ENCODE measurements at places on chromosomes 3 and 15.

- no peak for DNase-seq
Observed at GRCh38 chr3:4850928-4851265, 128.3 kb upstream of the BHLHE40 start.

GRCh38 chr3:126340943-126341754, 16.1 kb downstream of the KLF15 start:
- DNase-seq, result no peak

DNA sequence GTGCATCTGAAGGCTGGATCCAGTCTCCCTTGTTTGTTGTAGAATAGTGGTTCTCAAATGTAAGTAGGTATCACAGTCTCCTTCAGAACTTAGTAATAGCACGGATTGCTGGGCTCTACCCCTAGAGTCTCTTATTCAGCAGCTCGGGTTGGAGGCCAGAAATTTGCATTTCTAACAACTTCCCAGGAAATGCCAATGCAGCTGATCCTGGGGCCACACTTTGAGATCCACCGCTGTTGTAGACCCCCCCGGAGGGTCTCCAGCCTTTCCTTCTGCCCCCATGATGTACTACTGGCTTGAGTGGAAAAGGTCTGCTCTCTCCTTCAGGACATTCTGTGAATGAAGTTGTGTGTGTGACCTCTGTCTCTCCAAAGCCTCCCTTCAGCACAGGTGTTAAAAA, 153.8 kb upstream of the CTNNB1 start:
- no peak for DNase-seq

- DNase-seq, result no peak
Observed at GRCh38 chr15:38642689-38643270, 78.2 kb upstream of the RASGRP1 start.

DNA sequence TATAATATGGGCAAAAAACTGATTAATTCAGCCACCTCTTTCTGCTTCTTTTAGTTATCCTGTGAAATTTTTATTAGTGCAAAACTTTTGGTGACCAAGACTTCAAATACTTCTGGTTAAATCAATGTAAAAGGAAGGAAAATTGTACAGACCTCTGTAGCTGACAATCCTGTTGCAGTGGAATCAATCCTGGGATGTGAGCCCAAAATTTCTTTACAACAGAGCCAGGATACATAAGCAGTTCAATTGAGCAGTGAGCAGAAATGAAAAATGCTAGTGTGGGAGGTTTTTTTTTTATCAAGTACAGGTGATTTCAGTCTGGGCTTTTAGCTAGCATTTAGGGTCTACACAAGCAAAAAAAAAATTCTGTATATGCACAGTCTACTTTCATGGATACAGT, 398.0 kb downstream of the OTOL1 start:
- DNase-seq, result no peak

DNA sequence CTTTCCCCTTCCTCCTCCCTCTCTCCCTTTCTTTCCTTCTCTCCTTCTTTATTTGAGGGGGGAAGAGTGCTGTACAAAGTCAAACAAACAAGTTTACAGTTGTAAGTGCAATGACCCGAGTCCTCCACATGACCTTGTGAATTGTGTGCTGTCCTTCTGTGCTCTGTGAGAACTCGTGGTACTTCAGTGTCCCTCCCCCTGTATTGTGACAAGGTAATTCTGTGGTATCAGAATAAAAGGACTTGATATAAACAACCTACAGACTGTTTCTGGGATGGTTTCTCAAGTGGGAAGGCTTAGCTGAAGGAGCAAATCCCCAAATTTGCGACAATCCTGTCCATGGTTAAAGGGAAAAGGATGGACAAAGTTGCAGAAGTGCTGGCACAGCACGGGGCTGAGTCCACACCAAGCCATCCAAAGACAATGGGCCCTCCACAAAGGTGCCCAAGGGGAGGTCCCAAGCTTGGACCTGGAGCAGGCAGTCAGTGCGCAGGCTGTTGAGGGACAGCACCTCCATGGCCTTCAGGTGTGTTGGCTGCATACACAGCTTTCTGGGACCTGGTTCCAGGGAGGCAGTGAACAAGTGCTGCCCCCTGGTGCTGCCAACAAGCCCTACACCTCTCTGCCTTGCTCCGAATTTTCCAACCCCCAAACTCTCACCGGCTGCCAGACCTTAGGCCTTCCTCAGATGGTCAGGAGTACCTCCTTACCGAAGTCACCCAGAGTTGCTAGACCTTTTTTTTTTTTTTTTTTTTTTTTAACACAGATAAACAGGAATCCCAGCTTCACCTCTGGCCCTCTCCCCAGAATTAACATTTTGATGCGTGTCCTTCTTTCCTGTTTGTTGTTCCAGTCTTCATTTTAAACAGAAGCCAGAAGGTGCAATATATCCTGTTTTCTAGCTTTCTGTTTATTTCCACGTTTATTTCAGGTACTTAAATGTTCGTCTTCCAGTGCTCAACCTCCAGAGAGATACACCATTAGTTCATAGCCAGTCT, 2.6 kb upstream of the APEH start:
- no peak for DNase-seq

DNA sequence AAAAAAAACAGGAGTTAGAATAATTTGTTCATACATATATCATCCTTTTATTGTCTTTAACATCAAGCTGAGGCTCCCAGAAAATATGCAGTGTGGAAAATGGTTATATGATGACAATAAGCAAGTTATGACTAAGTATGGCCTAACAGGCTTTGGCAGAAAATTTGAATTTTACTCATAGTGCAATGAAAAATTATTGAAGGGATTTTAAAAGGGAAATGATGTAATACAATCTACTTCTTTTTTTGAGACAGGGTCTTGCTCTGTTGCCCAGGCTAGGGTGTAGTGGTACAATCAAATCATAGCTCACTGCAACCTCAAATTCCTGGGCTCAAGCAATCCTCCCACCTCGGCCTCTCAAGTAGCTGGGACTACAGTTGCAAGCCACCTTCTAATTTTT, 78.7 kb downstream of the FAIM start:
- no peak for DNase-seq

DNA sequence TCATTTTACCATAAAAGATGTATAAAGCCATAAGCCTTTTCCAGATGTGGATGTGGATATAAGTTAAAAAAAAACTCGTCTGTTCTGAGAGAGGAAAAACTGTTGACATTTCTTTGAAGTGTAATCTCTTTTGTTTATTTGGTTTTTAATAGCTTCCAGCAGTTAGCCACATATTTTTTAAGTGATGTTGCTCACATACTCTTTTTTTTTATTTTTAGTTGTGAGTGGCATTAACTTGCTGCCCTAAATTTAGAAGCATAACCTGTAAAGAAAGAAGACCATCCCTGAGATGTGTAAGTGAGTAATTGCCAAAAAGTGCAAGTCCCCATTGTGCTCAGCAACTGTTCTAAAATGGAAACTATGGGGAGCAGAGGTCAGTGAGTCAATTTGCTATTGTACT, 415.9 kb upstream of the MDFIC2 start:
- no peak for DNase-seq

GRCh38 chr3:157515398-157515797, 12.2 kb upstream of the VEPH1 start:
- no peak for DNase-seq

GRCh38 chr15:67033012-67033411, 32.4 kb upstream of the SMAD3 start:
- no peak for DNase-seq

DNA sequence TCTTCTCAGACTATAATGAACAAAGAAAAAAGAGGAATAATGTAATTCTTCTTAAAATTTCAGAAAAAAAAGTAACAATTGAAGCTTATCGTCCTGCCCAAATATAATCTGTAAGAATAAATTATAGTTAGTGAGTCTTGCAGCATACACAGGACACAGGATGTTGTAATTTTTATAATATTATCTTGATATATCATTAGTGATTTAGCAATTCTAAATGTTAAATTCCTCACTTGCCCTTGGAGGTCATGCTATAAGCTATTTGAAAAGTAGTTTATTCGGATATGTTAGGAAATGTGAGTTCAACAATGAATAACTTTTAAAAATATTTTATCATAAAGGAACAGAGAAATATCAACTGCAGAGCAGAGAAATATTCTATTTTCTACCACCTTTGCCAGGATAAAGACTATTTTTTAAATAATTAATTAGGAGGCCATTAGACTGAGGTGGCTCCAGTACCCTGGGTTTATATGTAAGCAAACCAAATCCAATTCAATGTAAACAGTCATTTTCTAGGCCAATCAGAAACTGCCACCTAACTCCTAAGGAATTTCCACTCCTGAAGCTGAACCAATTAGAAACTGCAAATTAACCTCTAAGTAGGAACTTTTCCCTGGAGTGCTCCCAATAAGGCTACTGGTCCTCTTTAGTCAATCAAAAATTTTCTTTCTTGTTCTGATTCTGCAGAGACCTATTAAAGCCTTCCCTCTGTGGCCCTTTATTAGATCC, 1109.3 kb downstream of the ROBO2 start:
- DNase-seq, result no peak

GRCh38 chr3:175260145-175260794, 401.1 kb downstream of the NAALADL2 start:
- DNase-seq, result no peak

DNA sequence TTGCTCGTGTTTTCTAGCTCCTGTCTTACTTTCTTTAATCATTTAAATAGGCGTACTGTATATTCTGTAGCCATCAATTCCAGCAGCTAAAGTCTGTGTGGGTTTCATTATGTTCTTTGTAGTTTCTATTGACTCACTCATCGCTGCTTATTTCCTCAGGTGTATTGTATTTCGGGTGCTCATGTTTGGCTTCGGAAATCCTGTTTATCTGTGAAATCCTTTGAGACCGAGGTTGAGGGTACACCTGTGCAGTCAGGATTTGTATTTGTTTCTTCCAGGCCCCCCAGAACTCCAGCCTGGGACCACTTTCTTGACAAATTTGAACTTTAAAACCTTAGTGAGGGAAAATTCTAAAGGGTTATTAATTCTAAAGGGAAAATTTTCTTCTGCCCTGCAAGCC, 2.0 kb upstream of the PAK2 start:
- no peak for DNase-seq

- no peak for DNase-seq
Observed at GRCh38 chr3:114089675-114090074, 33.1 kb downstream of the QTRT2 start.

GRCh38 chr15:66848686-66849392, 146.8 kb downstream of the SMAD6 start:
- no peak for DNase-seq

- DNase-seq, result no peak
Observed at GRCh38 chr3:73418681-73419080, 206.1 kb downstream of the PDZRN3 start.

DNA sequence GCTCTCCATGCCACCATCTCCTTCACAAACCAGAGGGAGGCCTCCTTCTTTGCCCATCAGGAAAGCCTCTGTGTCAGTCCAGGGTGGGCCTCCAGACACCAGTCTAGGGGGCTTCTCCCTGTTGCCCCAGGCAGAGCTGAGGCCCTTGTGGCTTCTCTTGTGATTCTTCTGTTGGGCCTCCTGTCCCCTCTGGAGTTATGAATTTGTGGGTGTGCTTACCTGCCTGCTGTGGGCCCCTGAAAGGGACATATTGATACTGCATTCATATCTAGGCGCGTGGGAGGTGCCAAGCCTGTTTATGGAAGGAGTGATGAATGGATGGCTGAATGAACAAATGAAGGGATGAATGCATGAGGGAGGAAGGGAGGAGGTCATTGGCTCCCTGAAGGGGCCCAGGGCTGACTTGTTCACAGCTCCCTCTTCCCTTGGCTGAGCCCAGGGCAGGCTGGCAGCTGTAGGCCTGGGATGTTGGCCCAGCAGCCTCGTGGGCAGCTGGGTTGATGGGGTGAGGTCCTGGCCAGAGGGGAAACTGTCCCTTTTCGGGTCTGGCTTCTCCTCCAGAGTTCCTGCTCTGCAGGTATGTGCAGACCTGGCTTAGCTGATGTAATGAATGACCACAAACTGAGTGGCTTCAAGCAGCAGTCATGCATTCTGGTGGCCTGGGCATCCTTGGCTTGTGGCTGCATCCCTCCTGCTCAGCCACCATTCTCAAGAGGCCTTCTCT, 195.4 kb downstream of the GOLGA6L6 start:
- no peak for DNase-seq

- DNase-seq, result no peak
Observed at GRCh38 chr3:10374311-10374710, 53.4 kb upstream of the SEC13 start.

- no peak for DNase-seq
Observed at GRCh38 chr3:58073301-58074108, 65.3 kb downstream of the FLNB start.

GRCh38 chr3:73774645-73775044, 149.9 kb upstream of the PDZRN3 start:
- DNase-seq, result no peak

GRCh38 chr3:71846185-71846584, 61.2 kb upstream of the PROK2 start:
- no peak for DNase-seq

DNA sequence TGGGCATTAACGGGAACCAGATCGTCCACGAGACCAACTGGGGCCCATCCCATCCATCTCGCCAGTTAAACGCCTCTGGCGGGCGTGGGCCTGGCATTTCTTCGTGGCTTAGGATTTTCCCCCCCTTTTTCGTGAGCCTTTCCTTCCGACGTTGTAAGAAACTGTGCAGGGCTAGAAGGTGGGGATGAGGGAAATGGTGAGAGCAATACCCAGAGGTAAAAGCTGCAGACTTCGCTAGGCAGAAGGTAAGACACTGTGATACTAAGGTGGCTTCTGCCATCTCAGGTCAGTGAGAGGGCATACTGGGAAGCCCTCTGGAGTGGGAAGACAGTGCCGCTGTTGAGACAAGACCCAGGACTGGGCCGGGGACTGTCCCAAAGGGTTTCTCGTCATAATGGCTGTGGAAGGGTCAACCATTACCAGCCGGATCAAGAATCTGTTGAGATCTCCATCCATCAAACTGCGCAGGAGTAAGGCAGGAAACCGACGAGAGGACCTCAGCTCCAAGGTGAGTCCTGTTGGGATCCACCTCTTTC, 666 bp downstream of the MAPKBP1 start:
- no peak for DNase-seq

- DNase-seq, result no peak
Observed at GRCh38 chr3:151839313-151839631, 25.4 kb downstream of the AADAC start.

DNA sequence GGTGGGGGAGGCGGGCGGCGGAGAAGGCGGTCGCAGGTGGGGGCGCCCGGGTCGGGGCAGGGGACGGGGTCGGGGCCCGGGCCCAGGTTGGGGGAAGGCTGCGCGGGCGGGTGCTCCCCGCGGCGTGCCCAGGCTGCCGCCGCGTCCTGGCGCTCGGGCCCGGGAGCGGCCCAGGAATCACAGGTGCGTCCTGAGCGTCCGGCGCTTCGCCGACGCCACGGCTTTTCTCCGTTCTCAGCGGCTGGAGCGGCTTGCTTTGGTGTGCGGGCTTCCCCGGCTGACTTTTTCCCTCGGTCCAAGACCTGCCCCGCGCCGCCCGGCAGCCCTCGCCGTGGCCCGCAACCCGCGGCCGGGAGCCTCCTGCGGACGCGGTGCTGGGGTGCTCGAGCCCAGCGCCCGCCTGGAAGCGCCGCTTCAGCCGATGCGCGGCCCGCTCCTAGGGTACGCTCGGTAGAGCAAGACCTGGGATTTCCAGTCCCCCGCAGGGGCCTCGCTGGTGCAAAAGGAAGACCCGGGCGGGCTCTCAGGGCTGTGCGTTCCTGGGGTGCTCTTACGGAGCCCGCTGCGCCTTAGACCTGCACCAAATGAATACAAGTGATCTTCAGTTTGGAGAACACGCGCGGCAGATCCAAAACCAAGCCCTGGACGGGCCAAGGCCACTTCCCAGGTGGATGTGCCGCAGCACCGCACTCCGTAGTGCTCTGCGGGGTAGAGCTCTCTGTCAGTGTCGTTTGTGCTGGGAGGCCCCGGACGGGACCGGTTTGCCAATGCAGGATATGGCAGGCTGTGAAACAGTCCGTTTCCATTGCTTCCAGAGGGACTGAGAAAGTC, 639 bp downstream of the NIPA1 start:
- DNase-seq, result no peak
